Peyer's patch (tissue), 4 donors: ENCODE measurements at places on chromosomes 7 and 10. TPM values are rescaled to one million over a fixed set of nuclear protein-coding genes. Genes with fewer than 3 reads are reported as not detected.

The CYP26C1 gene
- total RNA-seq, result not detected

The ABCC2 gene
- 9.9 TPM for total RNA-seq

The ZNF853 gene
- total RNA-seq, result 3.1 TPM

The PNLIPRP1 gene
- total RNA-seq, result not detected

DNA sequence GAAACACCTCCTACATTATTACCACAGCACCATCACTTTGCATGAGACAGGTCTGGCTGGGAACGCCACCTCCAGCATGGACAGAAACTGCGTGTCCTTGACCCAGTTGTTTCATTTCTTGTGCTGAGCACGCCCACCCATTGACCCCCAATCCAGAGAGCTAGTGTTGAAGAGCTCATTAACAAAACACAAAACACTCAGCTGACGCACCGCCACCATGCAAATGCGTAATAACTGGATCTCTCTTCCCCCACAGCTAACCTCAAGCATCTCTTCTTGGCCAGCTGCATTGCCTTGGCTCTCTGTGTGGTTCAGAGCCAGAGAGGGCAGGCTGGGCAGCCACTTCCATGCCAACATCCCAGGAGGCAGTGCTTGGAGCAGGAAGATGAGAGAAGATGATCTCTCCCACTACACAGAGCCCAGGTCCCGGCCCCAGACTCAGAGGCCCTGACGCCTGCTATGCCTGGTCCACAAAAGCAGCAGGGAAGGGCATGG lies 173.5 kb downstream of the PLXNA4 start:
- no peak for DNase-seq

DNA sequence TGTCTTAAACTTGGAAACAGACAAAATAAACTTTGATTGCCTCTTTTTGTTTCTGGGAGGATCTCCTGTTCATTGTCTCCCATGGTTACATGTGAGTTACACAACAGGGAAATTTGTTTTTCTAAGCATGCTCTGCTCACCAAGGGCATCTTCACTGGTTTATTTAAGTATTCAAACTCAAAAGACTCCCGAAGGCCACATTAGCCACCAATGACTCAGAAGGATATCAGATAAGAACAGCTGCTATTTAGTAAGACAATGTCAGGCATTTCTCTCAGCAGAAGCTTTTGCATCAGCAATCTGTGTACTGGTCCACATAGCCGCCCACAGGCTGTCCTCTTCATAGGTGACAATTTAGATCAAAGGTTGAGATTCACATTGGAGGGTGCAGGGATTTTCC lies 19.3 kb downstream of the OR6B1 start:
- no peak for DNase-seq
